ENCODE measurements at places on chromosomes 4 and X.
A peak's percentile ranks its signal among the peaks of the same experiment; 100 is the strongest.

GRCh38 chr4:40723728-40724127 is 26.0 kb upstream of the NSUN7 start:
- DNase-seq = no peak

DNA sequence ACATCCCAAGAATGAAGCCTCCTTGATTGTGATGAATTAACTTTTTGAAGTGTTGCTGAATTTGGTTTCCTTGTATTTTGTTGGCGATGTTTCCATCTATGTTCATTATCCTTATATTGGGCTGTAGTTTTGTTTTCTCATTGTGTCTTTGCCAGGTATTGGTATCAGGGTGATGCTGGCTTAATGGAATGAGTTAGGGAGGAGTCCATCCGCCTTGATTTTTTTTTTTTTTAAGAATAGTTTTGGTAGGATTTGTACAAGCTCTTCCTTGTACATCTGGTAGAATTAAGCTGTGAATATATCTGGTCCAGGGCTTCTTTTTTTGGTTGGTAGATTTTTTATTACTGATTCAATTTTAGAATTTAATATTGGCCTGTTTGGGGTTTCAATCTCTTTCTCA is 166.1 kb upstream of the WDFY3 start:
- DNase-seq = no peak

- DNase-seq = no peak
Measured at GRCh38 chr4:149045731-149046130, 603.5 kb upstream of the NR3C2 start.

DNA sequence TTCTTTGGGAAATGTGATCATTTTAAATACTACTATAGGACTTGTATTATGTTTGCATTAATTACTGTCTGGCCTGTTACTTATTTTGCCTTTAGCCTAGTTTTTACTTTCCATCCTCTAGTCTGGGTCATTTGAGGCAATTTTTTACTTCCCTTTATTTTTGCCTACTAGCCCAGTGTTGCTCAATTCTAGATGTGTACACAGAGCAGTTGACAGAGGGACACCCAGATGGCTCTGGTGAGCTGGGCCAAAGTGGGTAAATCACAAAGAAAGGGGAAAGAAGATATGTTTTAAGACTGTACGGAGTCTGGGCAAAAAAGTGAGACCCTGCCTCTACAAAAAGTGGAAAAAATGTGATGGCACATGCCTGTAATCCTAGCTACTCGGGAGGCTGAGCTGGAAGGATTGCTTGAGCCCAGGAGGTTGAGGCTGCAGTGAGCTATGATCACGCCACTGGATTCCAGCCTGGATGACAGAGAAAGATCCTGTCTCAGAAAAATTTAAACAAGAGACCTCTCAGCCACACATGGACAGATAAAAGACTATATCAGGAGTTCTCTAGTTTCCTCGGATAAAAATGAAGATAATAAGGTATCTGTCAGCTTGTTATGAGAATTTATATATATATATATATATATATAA is 35.7 kb downstream of the APOO start:
- DNase-seq = no peak

DNA sequence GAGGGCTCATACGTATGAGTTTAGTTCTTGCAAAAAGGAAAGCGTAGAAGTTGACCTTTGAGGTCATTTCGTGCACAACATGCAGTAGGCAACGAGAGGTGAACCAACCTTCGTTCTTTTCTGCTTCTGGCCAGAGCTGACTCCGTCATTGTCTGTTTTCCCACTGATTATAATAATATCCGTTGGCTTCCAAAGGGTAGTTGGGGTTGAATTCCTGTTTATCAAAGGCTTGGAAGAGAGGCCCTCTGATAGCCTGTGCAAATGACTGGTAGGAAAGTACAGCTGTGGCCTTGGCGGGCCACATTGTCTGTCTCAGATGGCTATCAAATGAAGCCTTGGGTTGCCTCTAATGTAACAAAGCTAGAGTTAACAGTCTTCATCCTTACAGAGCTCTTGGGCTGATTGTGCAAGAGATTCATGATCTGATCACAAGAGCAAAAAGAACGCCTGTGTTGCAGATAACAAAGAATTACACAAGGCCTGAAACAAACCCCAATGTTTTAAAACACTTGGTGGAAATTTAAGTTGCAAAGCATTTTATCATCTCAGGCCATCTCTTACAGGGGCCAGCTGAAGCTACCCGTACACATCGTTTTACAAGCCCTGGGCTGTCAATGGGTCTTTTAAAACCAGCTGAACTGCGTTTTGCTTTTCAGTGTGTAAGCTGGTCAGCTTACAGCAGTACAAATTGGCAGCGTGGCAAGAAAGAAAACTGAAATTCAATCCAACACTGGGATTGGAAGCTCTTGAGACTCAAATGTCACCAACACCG is 46.1 kb upstream of the FAM9C start:
- peak; percentile 41 for DNase-seq

DNA sequence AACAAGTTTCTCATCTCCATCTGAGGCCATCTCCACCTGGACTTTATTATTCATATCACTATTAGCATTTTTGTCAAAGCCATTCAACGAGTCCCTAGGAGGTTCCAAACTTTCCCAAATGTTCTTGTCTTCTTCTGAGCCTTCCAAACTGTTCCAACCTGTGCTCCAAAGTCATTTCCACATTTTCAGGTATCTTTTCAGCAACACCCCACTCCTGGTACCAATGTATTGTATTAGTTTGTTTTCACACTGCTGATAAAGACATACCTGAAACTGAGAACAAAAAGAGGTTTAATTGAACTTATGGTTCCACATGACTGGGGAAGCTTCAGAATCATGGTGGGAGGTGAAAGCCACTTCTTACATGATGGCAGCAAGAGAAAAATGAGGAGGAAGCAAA is 385.4 kb upstream of the GATB start:
- no peak for DNase-seq

- DNase-seq = no peak
Measured at GRCh38 chrX:152895724-152896420, 2.0 kb upstream of the ZNF185 start.

- peak; percentile 75 for DNase-seq
Measured at GRCh38 chr4:9703391-9703790, 78.0 kb upstream of the DRD5 start.

DNA sequence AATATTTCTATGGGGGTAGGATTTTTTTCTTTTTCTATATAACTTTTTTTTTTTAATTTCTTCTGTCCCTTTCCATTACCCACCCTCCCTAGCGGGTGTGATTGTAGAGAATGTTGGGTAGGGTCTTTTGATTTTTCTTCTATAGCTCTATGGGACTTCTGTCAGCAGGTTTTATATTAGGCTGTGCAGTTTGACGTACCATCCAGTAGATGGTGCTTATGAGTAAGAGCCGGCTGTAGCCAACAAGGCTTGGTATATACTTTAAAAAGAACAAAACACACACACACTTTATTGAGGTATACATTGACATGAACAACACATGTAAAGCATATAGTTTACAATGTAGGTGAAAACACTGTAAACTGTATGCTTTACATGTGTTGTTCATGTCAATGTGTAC is 247.9 kb upstream of the POF1B start:
- DNase-seq = peak; percentile 1

- DNase-seq = peak; percentile 44
Measured at GRCh38 chr4:142719854-142720541, 126.1 kb downstream of the INPP4B start.

DNA sequence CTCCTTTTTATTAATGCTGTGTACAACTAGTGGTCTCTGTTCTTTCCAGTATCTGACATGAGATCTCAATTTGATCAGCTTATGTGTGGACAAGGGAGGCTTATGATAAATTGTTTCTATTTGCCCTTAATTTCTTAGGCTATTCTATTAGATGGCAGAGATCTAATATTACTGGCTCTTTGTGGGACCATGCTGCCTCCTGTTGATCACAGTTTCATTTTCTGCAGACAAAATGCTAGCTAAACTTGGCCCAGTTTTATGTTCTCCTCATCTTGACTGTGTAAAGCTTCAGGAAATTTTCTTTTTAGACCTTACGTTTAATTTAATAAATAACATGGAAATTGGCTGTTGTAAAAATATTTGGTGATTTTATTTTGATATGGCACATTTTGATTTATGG is 627.1 kb upstream of the AADAT start:
- no peak for DNase-seq

GRCh38 chrX:39261446-39262147 is 460.3 kb downstream of the MID1IP1 start:
- DNase-seq = peak; percentile 59

DNA sequence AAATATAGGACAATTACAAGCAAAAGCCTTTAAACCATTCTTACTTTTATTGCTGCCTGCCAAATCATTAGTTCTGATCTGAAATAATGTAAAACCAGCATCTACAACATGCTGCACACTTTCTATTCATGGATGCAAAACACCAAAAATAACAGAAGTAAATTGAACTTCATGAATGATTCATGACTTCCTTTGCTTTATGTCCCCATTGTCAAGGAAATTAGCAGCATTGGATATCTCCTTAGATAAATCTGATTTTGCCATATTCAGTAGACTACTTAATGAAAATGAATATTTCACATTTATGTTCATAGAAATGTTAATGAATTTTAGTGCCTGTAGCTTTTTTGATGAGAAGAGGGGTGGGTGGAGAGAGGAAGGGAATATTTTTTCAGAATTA is 132.6 kb downstream of the COMMD8 start:
- DNase-seq = no peak

Measured in hematopoietic multipotent progenitor cell treated with erythropoietin and hydrocortisone succinate and interleukin-3 and kit ligand, for 8 days (in vitro differentiated cells).